Caki2 (cell line): ENCODE measurements at places on chromosomes 3 and 15. TPM values are rescaled to one million over a fixed set of nuclear protein-coding genes. Genes with fewer than 3 reads are reported as not detected.

The RBP2 gene
- total RNA-seq: not detected in 2 replicates

The FGD5 gene
- total RNA-seq: not detected in 2 replicates

The IL17RD gene
- 0.81 and 2.6 TPM in 2 replicates for total RNA-seq

GRCh38 chr3:144270100-144270499 lies 298.5 kb downstream of the DIPK2A start:
- DNase-seq: no peak

- no peak for DNase-seq
These were observed 51.8 kb upstream of the DGKG start for GRCh38 chr3:186413615-186414415.

DNA sequence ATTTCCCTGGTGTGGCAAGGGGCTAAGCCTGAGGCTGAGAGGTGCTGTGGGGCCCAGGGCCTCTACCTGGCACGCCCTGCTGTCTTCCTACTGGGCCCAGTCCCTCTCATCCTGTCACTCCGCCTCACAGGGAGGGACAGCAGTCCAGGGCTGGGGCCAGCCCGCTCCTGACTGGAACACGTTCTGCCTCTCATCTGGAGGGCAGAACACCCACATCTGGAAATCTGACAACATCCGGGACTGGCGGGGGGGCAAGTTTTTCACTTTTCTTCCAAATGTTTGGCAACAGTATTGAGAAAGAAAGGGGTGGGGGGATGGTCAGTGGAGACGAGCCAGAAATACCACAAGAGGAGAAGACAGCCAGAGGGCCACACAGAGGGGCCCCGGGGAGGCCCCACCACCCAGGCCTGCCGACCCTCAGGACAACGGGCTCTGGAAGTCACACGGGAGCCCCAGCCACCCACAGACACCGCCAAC lies 1.8 kb upstream of the MYL3 start:
- DNase-seq: no peak

- no peak for DNase-seq
These were observed 74.5 kb upstream of the UBE2E2 start for GRCh38 chr3:23128655-23129054.

DNA sequence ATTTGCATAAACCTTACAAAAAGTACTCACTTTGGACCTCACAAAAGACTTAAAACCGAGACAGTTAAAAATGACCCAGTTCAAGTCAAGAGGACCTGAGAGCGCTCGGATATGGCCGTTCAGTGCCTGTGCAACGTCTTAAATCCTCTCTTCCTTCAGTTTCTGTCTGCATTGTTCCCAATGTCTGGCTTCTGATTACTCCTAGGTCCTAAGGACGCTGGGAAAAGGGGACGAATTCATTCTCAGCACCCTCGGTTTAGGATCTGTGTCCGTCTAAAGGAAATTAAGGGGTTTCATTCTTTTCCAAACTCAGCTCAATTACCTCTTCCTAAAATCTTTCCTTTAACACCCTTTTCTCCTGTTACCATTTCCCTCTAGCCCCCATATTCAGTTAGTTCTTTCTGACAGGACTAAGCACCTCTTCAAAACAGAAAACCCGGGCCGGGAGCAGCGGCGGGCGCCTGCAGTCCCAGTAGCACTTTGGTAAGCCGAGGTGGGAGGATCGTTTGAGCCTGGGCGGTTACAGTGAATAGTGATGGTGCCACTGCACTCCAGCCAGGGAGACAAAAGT lies 970 bp downstream of the DPPA4 start:
- no peak for DNase-seq
